T follicular helper cell (primary cell): ENCODE measurements at places on chromosomes 1 and 21.

DNA sequence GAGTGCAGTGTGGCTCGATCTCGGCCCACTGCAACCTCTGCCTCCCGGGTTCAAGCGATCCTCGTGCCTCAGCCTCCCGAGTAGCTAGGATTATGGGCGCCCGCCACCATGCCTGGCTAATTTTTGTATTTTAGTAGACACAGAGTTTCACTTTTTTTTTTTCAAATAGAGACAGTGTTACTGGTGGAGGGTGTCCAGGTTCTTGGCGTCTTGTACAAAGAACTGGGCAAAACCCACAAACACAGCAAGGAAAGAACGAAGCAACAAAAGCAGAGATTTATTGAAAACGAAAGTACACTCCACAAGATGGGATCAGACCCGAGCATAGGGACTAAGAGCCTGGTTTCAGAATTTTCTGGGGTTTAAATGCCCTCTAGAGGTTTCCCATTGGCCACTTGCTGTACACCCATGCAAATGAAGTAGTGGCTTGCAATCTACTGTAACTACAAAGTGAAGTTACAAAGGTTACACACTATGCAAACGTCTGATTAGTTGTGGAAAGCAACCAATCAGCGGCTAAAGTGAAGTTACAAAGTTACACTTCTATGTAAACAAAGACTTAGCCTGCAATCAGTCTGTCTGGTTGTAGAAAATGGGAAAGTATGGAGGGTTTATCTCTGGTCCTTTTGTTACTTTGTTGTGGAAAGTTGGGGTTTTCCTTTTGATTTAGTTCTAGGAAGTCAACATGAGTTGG, 199.1 kb downstream of the DYRK1A start:
- no peak for DNase-seq

GRCh38 chr1:96416111-96416595, 305.4 kb upstream of the PTBP2 start:
- no peak for DNase-seq

- DNase-seq, result no peak
Measured at GRCh38 chr1:157239936-157240335, 101.7 kb upstream of the ETV3 start.

DNA sequence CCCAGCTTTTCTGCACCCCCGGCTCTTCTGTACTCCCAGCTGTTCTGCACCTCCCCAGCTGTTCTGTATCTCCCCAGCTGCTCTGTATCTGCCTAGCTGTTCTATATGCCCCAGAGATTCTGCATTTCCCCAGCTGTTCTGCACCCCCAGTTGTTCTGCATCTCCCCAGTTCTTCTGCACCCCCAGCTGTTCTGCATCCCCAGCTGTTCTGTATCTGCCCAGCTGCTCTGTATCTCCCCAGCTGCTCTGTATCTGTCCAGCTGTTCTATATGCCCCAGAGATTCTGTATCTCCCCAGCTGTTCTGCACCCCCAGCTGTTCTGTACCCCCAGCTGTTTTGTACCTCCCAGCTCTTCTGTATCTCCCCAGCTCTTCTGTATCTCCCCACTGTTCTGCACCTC, 41.1 kb downstream of the UMODL1 start:
- no peak for DNase-seq

GRCh38 chr1:26046246-26047095, 553 bp upstream of the SLC30A2 start:
- DNase-seq, result no peak
